ENCODE measurements at places on chromosomes 7 and 10.

DNA sequence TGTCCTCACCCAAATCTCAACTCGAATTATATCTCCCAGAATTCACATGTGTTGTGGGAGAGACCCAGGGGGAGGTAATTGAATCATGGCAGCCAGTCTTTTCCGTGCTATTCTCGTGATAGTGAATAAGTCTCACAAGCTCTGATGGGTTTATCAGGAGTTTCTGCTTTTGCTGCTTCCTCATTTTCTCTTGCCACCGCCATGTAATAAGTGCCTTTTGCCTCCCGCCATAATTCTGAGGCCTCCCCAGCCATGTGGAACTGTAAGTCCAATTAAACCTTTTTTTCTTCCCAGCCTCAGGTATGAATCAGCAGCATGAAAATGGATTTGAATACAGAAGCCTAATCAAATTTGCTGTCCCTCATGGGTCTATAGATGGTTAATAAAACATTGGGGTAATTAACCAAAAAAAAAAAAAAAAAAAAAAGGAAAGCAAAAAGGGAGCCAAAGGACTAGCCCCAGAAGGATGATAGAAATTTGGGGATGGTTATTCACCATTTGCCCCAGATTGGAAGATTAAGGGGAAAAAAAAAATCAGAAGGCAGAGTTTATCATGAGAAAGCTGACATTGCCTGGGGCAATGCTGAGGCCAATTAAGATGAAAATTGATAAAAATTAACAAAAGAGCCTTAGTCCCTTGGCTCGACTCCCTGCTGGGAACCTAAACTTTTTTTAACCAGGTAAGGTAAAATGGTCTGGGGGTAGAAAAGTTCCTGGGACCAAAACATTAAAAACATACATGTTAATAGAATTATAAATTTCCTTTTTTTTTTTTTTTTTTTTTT lies 27.6 kb downstream of the AVL9 start:
- DNase-seq = no peak

GRCh38 chr7:116950889-116951351 lies 2.4 kb upstream of the ST7 start:
- DNase-seq = no peak

GRCh38 chr7:18241543-18242231 lies 214.0 kb upstream of the PRPS1L1 start:
- no peak for DNase-seq

GRCh38 chr7:3673524-3673923 lies 372.5 kb downstream of the SDK1 start:
- no peak for DNase-seq

DNA sequence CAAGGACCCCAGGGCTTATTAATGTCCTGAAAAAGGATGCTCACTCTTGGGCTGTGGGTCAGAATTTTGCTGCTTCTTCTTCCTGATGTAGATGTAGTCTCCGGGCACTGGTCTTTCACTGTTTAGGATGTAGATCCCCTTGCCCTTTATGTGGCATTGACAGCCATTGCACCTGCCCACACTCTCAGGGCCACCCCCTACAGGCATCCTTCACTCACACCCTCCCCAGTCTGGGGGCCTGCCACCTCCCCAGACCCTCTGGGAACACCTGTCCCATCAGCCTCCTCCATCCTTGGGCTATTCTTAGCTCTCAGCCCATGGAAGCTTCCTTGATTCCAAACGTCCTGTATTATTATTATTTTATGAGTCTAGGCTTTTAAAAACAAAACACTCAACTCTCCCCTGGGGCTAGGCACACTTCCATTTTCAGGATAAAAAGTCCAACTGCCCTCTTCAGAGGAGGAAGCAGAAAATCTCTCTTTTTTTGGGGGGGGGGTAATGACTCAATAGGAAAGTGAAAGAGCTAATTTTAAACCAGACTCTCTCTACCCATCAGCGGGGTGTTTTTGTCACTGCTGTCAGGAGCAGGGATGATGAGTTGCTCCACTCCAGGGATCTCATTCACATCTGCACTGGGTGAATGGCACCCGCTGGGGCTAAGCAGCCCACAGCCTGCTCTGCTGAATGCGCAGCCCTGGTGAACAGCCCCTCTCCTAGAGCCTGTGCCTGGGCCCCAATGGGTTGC lies 11.5 kb upstream of the KLRG2 start:
- DNase-seq = no peak

All from AG08396 (cell line).